ENCODE measurements at places on chromosomes 1 and 21.

DNA sequence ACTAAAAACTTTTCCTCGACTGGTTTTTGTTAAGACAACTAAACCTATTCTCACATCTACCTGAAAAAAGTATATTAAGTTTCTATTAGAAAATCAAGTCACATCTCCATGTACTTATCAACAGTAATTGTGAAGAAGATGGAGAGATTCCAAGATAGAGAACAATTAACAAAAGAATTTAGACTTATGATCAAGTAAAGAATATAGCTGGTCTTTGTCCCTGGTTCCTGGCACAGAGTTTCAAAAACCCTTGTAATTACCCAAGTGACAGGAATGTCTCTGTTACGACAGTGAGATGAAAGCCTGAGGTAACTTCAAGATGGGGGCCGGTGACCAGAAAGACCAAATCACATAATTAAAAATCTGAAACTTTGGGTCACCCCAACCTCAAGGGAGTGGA is 91.6 kb downstream of the ASH1L start:
- no peak for DNase-seq

- no peak for DNase-seq
These were observed 1715.4 kb downstream of the BRINP3 start for GRCh38 chr1:188762166-188762743.

DNA sequence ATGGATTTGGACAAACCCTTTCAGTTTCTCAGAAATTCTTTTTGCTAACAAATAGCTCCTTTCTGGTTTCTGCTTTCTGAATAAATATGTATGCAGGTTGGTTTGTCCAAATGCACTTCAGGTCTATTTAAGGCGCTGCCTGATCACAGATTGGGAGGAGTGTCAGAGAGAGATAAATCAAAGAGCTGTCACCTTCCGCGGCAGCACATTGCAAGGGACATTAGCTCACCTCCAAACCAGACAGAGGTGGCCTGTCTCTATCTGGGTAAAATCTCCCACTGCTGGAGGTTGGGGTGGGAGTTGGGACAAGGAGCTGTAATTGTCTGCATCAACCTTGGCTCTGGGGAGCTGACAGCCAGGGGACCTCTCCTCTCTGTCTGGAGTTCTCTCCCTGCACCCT is 25.2 kb downstream of the PRAMEF20 start:
- no peak for DNase-seq

DNA sequence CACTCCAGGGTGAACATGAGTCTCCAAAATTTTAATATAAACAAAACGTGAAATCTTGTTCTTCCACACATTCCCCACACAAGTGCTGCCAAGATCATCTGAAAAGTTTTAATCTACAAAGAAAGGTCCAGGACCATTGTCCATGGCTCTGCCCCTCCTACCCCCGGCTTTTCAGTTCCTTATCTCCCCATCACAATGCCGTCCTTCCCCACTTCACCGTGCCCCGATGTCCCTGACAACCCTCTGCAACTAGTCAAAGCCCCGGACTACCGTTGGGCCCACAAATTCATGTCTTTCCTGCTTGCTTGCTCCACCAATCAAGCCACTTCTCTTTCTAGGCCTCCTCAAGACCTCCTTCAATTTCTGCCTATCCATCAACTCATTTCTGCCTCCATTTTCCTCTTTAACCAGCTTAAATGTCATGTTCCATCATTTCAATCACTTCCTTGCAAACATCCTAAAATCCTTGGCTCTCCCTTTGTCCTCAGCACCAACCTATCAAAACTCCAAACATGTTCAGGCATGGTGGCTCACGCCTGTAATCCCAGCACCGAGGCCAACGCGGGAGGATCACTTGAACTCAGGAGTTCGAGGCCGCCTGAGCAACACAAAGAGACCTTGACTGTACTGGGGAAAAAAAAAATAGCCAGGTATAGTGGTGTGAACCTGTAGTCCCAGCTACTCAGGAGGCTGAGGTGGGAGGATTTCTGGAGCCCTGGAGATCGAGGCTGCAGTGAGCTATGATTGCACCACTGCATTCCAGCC is 14.0 kb upstream of the BMP8B start:
- DNase-seq = no peak

DNA sequence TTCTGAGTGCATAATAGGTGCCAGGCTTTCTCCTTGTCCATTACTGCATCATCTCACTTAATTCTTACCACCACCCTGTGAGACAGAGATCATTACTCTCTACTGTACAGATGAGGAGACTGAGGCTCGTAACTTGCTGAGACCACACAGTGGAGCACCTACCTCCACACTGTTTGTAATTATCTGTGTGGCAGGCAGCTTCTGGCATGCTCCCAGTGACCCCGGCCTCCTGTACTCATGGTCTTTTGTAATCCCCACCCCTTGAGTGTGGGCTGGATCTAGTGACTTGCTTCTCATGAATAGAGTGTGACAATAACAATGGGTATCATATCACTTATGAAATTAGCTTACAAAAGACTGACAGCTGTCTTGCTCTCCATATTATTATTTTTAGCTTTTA is 407.3 kb downstream of the MATN1 start:
- DNase-seq = no peak

DNA sequence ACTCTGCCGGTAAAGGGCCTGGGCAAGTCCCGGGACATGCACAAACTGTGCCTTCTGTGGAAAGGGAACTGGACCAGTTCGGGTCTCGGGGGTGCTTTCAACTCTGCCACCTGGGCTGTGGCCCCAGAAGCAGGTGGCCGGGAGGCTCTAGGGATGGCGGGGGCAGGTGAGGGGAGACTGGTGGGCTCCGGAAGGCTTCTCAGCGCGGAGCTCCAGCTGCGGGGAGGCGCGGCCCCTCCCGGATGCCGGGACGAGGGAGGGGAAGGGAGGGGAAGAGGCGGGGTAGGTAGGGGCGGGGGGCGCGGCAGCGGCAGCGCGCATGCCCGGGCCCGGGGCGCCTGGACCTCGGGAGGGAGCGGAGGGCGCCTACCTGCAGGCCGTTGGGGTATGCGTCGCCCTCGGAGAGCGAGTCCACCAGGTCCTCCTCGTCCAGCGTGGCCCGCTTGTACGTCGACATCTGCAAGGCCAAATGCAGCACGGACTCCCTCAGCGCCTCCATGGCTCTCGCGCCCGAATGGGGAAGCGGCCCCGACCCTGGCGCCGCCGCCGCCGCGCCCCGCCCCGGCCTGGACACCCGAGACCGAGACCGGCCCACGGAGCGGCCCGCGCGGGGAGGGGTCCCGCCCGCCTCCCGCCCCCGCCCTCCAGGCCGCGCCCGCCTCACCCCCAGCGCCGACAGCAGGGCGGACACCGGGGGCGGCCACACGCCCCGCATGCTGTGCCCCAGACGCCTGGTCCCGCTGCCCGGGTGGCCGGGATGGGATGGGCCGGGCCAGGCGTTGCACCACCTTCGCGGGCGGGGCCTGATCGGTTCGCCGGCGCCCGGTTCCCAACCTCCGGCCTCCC is at the start of gene ECE1:
ECE1 (minus strand) TSS at position 764 of the 846 bp plus-strand sequence; CDS start at position 715, 49 bp downstream.
- DNase-seq = no peak

DNA sequence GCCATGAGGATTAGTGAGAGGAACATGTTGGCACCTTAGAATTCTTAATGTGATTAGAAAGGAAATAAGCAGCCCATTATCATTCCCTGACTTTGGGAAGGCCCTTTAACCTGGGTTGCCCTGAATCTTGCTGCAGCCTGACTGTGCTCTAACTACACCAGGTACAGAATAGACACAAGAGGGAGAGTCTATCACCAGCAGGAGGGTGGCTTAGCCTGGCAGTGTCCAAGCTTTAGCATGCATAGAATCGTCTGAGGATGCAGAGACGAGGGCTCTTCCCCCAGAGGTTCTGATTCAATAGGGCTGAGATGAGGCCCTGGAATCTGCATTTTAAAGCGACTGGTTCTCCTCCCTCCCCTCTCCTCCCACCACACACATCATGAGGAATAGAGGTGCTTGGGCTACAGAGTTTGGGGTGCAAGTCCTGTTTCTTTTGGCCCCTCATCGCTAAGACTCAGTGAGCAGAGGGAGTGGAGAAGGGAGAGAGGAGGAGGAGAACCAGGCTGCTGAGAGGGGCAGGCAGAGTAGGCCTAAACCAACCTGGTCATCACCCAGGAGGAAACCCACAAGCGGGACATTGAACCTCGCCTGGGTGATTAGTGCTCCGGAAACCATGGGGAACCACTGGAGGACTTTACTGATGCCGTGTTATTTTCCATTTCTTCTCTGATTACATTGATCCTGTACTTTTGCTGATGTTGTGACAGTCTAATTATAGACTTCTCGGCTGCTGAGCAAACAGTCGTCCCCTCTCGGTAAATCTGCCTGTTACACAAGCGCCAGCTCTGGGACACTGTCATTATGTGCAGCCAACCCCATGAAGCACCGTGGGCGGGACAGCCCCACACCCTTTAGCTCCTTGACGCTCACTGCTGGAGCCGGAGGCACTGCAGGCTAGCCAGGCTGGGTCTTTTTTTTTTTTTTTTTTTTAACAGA is 6.3 kb upstream of the TENT5C start:
- no peak for DNase-seq

GRCh38 chr1:70075761-70076160 is 129.6 kb downstream of the LRRC40 start:
- no peak for DNase-seq

GRCh38 chr1:22835636-22836319 is 125.1 kb downstream of the EPHB2 start:
- DNase-seq = no peak

DNA sequence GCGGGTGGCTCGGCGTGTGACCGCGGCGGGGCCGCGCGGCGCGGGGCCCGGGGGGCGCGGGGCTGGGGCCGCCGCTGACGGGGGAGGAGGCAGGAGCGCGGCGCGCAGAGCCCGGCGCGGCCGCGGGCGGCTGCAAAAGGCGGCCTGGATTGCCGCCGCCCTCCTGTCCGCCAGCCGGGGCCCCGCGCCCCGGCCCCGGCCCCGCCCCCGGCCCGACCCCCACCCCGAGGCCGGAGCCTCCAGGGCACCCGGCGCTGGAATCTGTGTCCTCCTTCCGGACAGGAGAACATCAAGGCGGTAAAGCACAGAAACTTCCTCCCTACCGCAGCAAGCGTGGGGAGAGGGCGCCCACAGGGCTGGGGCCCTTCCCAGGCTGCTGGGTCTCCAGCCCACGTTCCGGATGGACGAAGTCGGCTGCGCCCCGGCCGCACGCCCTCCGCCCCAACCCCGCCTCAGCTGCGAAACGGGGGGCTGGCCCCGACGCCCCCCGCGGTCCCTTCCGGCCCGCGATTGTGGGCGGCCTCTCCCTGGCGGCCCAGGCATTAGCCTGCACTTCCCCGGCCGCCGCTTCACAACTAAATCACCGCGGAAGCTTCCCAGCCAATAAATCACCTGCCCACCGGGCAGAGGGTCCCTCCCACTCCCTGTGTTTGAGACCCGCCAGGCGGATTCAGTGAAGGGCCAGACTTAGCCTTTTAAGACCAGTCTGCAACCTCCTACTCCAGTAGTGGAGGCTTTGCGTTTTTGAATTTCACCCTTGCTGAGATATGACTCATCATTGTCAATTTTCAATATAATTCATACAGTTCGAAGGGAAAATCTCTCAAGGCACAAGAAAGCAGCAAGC is 106.0 kb downstream of the SLC45A1 start:
- DNase-seq = no peak

- no peak for DNase-seq
These were observed 13.0 kb downstream of the CAMSAP2 start for GRCh38 chr1:200751717-200752116.

DNA sequence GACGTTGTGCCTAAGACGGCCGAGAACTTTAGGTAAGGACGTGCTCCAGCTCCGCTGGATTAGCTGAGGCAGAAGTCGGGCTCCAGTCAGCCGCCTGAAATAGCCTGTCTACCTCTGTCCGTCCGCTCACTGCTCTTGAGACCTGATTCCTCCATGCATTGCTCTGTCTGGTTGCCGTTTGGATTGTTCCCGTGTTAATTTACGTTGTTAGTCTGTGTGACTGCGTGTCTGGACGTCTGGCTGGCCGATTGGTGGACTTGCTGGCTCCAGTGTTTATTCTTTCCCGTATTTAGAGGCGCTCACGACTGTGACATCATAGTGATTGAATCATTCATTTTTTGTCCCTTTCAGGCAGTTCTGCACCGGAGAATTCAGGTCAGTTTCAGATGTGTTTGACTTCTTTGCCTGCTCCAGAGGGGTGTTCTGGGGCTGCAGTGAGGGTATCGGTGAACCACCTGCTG is 684 bp downstream of the PPIH start:
- DNase-seq = no peak

DNA sequence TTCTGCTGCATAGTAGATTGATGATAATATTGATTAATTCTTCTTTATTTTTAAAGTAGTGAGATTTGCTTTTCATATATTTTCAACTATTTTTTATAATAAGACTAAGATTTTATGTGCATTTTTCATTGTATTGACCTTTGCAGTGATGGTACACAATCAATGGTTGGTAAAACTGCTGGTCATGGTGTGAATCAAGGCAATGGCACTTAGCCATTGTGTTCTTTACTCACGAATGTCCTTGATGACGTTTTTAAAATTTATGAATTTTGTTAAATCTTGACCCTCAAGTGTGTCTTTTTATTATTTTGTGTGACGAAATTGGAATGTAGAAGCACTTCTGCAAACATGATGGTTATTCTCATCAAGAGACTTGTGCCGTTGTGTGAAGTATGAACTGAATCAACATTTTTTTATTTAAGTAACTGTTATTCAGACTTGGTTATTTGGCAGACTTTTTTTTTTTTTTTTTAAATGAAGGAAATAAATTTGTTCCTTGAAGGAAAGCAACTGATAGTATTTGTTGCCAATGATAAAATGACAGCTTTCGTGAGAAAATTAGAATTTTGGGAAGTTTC is 22.6 kb downstream of the CDC73 start:
- DNase-seq = no peak

GRCh38 chr1:228889289-228889688 is 154.0 kb downstream of the RHOU start:
- DNase-seq = no peak

- DNase-seq = no peak
These were observed 11.2 kb downstream of the URB1 start for GRCh38 chr21:32381571-32381970.

DNA sequence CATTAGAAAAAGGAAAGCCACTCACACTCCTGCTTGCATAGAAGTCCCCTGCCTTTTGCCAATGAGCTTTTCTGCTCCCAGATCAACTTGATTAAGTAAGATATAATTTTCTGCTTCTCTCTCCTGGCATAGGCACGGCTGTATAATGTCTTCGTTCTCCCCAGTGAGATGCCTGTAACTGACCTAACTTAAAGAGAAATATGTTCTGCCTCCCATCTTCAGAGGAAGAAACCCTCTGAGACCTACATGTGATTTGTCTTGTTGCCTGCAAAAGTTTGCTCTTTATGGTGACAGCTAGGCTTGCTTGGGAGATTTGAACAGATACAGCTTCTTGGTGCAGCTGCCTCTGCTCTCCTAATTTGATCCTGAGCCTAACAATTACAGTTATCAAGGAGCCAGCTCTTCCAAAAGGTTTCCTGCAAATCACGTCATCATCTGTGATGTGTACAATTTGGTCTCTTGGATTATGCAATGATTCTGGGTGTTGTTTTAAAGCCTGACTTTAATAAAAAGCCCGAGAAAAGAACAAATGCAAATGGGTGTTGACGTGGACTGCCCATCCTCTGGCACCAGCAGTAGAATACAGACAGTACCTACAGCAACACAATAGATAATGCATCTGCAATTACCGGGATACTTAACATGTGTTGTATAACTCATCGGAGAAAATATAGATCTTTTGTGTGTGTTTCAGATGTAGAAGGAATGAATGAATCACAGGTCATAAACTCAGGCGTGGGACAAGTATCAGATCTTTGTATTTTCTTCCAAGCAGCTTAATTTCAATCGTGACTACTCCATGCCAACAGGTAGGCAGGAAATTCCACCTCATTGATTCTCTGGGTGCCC is 76.2 kb upstream of the KAZN start:
- no peak for DNase-seq

- no peak for DNase-seq
These were observed 109.1 kb downstream of the TIAM1 start for GRCh38 chr21:31234936-31235335.
